ENCODE measurements at places on chromosomes 7 and 10.

DNA sequence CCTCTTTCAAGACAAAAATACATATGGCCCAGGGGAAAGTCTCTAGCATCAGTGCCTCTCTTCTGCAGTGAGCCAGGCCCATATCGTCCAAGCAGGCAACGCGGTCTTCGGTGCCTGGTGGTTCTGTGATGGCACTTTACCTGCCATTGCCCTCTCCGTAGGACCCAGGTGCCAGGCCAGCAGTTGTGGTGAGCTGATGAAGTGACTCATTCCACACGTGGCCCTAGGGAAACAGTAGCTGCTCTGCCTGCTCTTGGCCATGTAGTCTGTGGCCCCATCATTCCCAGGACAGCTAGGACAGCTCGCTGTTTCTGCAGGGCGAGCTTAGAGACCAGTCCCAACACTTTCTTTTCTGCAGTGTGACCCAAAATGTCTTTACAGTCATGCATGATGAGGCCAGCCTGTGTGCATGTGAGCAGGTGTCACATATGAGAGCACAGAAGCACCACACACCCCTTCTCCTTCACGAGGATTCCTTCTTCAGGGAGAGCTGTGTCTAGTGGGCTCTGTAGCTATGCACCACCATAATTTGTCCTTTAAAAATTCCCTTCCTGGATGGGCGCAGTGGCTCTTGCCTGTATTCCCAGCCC is 39.0 kb downstream of the SVIL start:
- no peak for DNase-seq

GRCh38 chr7:90210475-90210874 is 1.1 kb upstream of the STEAP2 start:
- no peak for DNase-seq

GRCh38 chr10:74518061-74518460 is 308.3 kb upstream of the KAT6B start:
- no peak for DNase-seq

DNA sequence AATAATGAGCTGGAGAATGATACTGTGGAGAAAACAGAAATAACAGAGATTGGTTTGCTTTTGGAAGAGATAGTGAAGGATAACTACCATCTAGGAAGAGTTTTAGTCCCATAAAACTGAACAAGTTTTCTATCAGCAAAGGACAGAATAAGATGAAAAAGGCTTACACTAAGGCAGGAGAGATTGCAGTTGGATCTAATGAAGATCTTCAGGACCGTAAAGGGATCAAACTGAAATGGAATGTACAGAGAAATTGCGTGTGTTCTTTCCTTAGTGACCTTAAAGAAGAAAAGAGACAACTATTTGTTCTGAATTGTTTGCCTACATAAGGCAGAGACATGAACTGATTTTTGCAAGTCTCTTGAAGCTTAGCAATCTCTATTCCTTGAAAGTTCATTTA is 191.7 kb upstream of the MTPN start:
- no peak for DNase-seq

GRCh38 chr10:24871011-24871935 is 81.1 kb downstream of the PRTFDC1 start:
- DNase-seq, result no peak

DNA sequence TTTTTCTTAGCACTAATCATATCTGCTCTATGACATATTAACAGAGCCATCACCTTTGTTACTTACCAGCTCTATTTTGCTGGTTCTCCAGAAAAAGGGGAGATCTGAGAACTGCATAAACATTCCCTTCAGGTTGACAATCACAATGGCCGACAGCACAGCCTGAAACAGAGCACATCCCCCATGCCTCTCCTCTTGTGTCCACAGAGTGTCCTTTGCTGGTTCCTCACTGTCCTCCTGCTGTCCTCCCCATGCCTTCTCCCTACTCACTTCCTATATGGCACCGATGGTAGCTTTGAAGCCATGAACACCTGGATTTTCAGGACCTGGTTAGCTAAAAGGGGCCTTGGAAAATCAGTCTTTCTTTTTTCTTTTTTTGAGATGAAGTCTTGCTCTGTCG is 41.8 kb downstream of the PSMC2 start:
- no peak for DNase-seq

DNA sequence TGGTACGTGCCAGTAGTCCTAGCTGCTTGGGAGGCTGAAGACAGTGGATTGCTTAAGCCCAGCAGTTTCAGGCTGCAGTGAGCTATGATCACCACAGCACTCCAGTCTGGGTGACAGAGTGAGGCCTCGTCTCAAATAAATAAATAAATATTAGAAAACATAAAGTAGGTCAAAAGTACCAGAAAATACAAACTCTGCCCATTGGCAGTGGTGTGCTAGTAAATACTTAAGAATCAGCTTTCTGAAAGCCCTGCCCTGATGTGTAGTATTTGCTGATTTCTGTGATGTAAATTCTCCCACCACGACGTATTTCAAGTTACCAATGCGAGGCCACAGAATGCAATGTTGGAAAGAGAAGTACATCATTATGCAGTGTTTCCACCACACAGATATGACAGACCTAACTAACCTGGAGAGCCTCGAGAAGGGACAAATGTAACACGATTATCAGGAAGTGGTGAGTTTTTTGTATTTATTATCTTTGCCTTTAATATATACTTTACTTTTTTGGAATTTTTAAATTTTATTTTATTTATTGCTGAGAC is 11.8 kb upstream of the MAP3K8 start:
- DNase-seq, result no peak

DNA sequence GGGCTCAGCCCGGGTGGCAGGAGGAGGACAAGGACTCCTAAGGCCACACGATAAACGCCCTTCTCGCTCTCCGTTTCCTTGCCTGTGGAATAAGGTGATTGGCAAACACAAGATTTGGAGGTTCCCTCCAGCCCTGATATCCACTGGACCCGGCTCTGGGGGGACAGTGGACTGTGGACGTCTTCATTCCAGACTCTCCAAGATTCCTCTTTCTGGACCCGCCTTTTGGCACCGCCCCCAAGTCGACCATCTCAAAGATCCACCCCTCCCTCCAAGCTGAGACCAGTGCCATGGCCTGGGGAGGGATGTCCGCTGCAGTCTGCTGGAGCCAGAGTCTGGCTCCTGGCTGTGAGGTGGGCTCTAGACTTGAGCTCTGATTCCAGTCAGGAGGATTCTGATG is 23.6 kb downstream of the ZNF783 start:
- no peak for DNase-seq

DNA sequence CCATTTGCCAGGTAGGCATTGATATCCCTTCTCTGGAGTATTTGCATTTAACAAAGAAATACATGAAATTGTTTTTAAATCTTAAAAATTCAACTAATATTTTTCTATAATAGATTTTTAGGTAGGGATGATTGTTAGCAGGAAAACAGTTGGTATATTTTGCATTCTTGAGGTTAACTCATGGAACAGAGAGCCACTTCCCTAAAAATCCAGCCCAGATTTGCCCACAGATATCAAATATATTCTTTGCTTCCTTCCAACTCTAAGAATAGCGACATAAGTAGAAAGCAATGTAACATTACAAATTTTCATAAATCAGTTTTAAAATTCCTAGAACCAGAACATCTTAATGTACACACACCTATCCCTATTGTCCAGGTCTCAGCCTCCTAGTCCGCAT is 45.0 kb upstream of the ANLN start:
- DNase-seq, result no peak

GRCh38 chr10:126222736-126223511 is 165.4 kb downstream of the ADAM12 start:
- no peak for DNase-seq

DNA sequence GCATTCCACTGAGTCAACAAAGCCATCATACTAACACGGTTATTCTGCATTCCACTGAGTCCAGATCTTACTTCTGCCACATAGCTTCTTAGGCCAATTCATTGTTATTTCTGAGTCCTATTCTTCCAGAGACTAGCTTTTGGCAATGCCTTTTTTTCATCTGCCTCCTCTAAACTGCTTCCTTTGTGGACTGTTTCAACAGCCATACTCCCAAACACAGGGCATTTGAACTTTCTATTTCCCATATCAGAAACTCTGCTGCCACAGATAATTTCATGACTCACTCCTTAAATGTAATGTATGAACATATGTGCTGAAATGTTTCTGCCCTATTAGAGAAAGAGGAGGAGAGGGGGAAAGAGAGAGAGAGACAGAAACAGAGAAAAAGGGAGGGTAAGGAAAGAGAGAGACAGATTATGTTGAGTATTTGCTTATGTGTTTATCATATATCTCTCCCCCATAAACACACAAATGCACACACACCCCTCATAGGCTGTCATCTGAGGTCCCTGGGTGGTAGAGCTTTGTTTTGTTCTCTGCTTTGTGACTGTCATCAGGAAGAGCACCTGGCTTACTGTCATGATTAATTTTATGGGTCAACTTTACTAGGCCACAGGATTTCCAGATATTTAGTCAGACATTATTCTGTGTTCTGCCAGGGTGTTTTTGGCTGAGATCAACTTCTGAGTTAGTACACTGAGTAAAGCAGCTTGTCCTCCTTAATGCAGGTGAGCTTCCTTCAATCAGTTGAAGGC is 308.0 kb upstream of the KCND2 start:
- DNase-seq, result no peak

- DNase-seq, result no peak
Observed at GRCh38 chr10:102371295-102371694, 24.2 kb upstream of the NFKB2 start.

GRCh38 chr10:71188201-71188600 is 24.2 kb upstream of the UNC5B start:
- no peak for DNase-seq

DNA sequence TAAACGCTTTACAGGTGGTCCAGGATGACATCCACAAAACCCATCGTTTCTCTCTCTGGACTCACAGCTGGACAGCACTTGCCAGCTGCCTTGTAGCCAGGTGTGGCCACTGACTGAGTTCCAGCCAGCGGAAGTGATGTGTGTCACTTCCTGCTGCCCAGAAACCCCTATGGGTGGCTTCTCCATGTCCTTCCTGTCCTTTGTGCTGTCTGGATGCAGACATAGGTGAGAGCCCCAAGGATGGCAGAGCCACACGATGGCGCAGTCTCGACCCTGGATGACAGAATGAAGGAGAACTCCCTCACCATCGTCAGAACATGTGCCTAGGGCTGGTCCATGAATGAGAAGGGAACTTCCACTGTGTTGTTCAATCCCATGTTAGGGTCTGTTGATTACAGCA is 22.1 kb downstream of the NMT2 start:
- DNase-seq, result no peak

DNA sequence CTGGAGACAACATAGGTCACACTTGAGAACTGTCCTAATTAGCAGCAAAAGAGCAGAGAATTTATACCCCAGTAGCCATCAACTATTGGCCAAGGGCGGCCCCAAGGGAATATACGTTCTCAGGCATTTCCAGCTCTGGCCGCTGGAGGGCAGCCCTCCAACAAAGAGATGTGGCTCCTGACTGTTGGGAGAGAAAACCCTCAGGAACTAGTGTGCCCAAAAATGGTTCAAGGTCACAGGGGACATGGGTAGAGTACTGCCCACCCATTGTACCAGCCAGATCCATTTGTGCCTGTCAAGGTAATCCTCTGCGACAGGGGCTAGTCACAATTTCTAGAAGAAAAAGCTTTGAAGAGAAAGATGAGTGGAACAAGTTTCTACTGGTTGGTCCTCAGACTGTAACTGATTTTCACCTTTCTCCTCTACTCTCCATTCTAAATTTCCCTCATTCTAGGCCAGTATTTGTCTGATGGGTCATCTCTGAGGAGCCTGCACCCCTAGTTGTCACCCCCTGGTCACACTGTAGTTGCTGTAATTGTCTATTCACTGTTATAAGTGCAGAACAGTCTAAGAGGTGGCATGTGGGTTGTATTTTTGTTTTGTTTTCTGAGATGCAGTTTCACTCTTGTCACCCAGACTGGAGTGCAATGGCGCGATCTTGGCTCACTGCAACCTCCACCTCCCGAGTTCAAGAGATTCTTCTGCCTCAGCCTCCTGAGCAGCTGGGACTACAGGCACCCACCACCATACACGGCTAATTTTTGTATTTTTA is 14.7 kb upstream of the C7orf33 start:
- peak; percentile 51 for DNase-seq

- no peak for DNase-seq
Observed at GRCh38 chr7:42081671-42082070, 155.3 kb downstream of the GLI3 start.

GRCh38 chr7:116734710-116735109 is 62.7 kb downstream of the MET start:
- no peak for DNase-seq

GRCh38 chr7:71290452-71290851 is 158.5 kb downstream of the GALNT17 start:
- DNase-seq, result no peak

GRCh38 chr10:62050893-62051433 is 149.5 kb downstream of the ARID5B start:
- no peak for DNase-seq

DNA sequence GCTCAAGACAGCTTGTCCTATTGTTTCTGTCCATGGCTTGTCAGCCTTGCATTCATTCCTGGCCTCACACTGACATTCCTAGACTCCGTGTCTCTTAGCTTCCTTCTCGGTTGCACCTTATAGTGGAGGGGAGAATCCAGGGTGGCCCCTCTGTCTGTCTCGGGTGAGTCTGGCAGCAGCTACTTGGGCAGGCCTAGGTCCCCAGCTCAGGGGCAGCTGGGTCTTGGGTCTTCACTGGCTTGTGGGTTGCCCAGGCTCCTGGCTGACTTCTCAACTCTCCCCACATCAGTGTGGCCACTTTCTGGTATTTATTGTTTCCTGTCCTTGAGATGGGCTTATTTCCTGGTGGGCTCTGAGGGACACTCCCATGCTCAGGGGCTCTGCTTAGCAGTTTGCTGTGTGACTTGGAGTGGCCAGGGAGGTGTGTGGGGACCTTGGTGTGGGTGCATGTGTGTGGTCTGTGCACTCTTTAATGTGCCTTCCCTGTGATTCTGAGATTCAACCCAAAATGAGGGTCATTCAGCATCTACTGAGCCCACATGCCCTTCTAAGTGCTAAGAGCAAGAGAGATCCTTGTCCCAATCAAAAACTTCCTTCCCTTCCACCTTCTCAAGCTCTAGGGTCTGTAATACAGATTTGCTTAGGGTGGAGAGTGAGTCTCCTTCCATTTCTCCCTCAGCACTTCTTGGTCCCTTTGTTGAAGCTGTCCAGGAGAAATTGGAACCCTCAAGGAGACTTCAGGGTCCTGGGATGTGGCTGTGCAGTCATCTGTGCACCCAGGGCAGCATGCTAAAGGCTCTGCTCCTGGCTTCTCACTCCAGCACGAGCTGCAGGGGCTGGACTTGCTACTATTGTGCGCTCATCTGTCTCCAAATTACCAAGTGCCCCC is 20.1 kb downstream of the UPP1 start:
- DNase-seq, result no peak

GRCh38 chr10:105770524-105771212 is 1129.6 kb downstream of the SORCS3 start:
- DNase-seq, result no peak

GRCh38 chr10:3951993-3952392 is 167.0 kb upstream of the KLF6 start:
- no peak for DNase-seq
